MM.1S (cell line): ENCODE measurements at places on chromosomes 7 and 10.

DNA sequence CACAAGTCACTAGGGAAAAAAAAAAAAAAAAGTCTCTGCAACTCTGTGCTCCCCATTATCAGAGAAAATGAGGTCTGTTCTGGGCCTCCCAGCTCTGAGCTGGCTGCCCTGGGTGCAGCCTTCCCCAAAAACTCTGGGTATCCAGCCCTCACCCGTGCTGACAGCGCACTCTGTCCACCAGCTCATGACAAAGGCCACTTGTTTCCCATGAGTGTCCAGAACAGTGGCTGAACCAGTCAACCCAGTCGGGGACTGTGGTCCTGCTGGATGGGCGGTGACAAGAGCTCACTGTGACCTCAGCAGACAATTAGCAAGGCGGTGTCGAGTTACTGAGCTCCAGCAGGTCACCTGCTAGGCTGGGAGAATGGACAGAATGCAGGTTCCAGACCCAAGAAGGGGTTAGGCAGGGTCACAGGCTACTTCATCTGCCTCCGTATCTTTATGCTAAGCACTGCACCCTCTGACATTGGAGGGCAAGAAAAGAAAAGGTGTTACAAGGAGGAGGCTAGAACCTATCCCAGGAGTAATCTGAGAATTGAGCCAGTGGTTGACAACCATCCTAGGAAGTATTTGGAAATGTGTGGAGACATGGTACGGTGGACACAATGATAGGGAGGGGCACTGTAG is 37.2 kb downstream of the DLG5 start:
- DNase-seq = no peak

GRCh38 chr10:62812672-62813439 is 3.3 kb downstream of the EGR2 start:
- no peak for DNase-seq

- peak; percentile 83 for DNase-seq
Measured at GRCh38 chr10:5629303-5630111, 36.9 kb downstream of the ASB13 start.

DNA sequence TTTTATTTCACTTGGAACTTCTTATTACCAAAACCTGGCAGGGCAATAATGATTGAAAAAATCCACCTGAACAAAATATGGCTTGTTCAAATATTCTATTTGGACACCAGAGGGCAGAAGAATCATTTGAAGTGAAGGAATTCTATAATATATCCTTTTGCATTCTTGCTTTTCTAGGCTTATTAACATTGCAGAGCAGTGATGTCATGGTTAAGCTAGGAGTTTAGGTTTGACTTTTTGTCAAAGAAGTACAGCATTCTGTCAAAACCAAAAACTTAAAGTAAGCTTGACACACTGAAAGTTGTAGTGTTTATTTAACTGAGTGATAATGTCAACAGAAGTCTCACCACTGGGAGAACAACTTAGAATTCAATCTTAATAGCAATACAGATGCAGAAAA is 156.0 kb downstream of the SEMA3D start:
- peak; percentile 58 for DNase-seq

DNA sequence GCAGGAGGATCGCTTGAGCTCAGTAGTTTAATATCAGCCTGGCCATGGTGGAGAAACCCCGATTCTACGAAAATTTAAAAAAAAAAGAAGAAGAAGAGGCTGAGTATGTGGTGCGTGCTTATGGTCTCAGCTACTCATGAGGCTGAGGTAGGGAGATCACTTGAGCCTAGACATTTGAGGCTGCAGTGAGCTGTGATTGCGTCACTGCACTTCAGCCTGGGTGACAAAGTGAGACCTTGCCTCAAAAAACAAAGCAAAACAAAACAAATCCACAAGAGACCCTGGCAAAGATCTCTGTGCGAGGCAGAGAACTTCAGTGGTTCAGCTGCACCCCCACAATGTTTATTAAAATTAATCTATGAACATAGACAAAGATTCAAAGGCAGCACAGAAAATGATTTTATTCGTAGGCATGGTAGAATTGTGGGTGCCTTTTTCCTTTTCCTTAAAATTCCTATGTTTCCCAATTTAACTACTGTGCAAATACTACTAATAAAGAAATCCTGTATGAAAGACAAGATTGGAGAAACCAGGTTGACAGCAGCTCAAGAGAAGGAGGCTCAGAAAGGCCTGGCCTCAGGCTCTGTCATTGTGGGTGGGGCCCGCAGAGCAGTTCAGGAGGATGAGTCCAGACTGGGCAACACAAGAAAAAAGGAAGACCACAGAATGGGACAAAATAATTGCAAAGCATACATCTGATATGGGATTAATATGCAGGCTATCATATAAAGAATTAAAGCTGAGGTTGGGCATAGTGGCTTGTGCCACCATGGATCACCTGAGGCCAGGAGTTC is 24.5 kb upstream of the PURB start:
- no peak for DNase-seq

GRCh38 chr10:51389415-51390321 is 309.7 kb downstream of the CSTF2T start:
- peak; percentile 37 for DNase-seq

- DNase-seq = no peak
Measured at GRCh38 chr10:116748471-116748870, 6.1 kb upstream of the HSPA12A start.

DNA sequence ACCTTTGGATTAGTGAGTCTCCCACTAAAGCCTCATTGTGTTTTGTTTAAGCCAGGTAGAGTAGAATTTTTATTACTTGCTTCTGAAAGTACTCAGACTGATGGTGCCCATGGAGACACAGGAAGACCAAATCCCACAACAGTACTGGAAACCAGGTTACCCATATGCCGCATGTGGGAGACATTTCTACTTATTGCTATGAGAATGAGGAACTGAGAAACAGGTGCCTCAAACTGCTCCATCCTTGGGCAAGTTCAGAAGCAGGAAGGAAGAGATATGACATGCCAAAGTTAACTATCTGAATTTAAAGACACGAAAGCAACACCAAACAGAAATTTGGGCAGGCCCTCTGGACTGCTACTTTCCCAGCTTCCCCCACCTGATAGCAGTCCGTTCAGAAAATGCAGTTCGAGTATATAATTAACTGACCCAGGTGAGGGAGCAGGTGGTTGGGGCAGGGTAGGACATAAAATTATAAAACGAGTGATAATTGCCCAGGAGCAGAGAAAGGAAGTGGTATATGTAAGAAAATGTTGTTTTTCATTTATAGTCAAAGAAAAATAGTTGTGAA is 382.3 kb upstream of the MTPN start:
- DNase-seq = peak; percentile 88

- DNase-seq = no peak
Measured at GRCh38 chr7:19105546-19105945, 11.9 kb downstream of the TWIST1 start.

DNA sequence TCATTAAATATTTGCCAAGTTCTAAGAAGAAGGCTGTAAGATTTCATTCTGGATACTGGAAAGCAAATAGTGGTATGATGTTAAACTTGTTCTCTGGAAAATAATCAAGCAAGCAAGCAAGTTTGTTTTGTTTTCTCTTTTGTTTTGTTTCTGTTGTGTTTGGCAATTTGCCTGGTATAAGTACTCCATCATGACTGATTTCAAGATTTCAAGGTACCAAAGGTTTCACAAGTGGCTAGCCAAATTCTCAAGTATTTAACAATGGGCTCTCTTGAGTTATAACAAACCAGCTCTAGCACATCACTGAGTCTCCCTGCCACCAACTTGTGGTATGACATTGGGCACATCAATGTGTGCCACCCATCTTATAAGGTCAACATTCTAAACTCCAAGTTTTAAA is 151.7 kb upstream of the IGFBP3 start:
- no peak for DNase-seq

DNA sequence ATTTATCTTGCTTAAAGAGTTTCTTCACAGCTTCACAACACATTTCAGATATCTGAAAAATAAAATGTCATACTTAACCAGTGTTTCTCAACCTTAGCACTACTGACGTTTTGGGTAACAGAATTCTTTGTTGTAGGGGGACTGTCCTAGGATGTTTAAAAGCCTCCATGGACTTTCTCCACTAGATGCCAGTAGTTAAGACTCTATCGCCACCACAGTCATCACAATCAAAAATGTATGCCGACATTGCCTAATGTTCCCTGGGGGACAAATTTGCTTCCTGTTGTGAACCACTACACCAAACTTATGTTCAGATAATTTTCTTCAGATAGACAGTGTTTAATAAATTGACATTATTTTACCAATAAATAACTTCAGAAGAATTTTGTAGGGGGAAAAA is 13.4 kb downstream of the NOC3L start:
- no peak for DNase-seq

DNA sequence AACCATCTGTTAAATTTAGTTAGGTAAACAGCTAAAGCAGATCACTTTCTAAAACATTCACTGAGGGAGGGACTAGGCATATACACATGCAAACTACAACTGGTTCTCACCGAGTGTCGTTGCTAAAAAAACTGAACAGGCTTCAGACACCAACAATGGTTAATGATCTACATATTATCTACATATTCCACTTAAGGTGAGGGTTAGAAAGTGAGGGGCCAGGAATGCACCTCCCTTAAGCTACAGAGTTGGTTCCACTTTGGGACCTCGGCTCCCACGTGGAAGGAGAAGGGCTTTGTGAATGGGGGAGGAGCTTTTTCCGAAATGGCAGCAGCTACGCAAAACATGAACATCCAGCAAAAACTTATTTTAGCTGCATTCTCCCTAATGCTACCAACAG is 5.8 kb downstream of the CTBP2 start:
- no peak for DNase-seq

GRCh38 chr10:103889121-103889720 is 28.8 kb downstream of the STN1 start:
- DNase-seq = no peak

DNA sequence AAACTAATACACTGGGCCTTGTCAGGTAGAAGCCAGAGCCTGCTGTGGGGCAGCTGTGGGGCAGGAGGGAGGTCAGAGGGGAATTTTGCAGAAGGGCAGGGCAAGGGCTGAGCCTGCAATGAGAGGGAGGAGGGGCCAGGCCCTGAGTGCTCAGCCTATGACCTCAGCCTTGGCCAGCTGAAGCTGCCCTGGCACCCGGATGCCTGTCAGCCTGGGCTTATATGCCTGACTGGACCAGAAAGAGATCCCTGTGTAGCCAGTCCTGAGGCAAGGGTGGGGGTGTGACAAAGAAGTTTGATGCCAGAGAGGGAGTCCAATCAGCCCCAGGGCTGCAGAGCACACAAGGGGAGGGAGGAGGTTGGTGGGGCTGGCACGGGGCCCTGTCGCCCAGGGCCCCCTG is 22.3 kb upstream of the PRRT4 start:
- no peak for DNase-seq

- DNase-seq = peak; percentile 18
Measured at GRCh38 chr10:61000769-61001730, 57.1 kb upstream of the RHOBTB1 start.

GRCh38 chr10:52383088-52383487 is 69.0 kb downstream of the DKK1 start:
- no peak for DNase-seq

DNA sequence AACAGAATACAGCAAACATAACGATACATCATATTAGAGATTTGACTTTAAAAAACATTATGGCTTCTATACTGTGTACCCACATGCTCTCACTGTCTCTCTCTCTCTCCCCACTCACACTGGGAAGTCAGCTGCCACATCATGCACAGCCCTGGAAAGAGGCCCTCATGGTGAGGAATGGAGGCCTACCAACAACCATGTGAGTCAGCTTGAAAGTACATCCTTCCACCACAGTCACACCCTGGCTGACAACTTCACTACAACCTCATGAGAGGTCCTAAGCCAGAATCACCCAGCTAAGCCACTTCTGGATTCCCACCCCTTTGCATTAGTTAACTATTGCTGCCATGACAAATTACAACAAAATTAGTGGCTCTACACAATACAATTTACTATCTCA is 23.3 kb upstream of the GPR22 start:
- DNase-seq = no peak

DNA sequence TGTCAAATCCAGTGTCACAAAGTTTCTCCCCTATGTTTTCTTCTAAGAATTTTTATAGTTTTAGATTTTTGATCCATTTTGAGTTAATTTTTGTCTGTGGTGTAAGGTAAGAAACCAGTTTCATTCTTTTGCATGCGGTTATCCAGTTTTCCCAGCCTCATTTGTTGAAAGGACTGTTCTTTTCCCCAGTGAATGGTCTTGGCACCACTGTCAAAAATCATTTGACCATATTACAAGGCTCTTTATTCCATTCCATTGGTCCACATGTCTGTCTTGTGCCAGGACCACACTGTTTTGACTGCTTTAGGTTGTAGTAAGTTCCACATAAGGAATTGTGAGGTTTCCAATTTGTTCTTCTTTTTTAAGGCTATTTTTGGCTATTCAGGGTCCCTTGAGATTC is 64.0 kb downstream of the INPP5A start:
- no peak for DNase-seq

DNA sequence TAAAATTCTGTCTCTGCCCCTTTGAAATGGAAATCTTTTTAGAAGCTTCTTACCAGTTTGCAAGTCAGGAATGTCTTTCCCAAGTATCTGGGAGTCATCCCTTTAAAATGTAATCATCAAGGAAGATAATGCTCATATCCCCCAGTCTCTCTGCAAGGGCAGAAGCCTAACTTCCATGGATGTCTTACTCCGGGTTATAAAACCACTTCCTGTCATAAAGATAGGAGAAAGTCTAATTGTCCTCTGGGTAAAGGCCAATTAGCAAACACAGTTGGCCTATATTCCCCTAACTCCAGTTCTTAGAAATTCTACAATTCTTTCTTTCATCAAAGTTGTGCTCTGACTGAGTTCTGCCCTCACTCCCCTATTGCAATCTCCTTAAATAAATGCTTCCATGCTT is 1631.5 kb upstream of the LRRTM3 start:
- DNase-seq = no peak

DNA sequence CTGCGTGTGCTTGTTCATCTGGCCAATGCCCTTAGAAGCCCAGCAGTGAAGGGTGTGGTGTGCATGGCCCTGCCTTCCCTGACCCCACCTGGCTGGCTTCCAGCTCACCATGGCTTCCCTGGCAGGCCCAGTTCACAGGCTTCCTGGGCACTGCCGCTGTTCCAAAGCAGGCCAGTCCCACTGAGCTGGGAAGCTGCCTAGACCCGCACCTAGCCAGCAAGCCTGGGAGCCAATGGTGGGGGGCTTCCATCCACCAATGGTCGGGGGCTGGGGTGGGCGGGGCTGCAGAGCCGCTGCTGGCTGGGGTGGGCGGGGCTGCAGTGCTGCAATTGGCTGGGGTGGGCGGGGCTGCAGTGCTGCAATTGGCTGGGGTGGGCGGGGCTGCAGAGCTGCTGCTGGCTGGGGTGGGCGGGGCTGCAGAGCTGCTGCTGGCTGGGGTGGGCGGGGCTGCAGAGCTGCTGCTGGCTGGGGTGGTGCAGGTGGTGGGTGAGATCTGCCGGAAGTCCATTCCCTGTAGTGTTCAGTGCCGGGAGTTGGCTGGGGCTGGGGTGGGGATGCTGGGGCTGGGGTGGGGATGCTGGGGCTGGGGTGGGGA is 12.4 kb downstream of the CALY start:
- peak; percentile 37 for DNase-seq

GRCh38 chr10:28959850-28960501 is 282.7 kb downstream of the BAMBI start:
- DNase-seq = no peak

- DNase-seq = peak; percentile 22
Measured at GRCh38 chr7:3461923-3462322, 160.9 kb downstream of the SDK1 start.

- DNase-seq = no peak
Measured at GRCh38 chr7:36673703-36674102, 50.6 kb downstream of the AOAH start.

GRCh38 chr7:65233409-65234034 is 140.1 kb upstream of the ZNF92 start:
- peak; percentile 45 for DNase-seq
